Panc1 (cell line): ENCODE measurements at places on chromosomes 4 and X. TPM values are rescaled to one million over a fixed set of nuclear protein-coding genes. Genes with fewer than 3 reads are reported as not detected.

The FGF13 gene
- not detected for total RNA-seq

The ODAM gene
- total RNA-seq: not detected

The TCEAL6 gene
- total RNA-seq: not detected

The EMCN gene
- not detected for total RNA-seq

The PACRGL gene
- total RNA-seq: 10.4 TPM

The STEEP1 gene
- 42.2 TPM for total RNA-seq

The CDX4 gene
- total RNA-seq: not detected

The FBXW7 gene
- total RNA-seq: 16.2 TPM

The SLC49A3 gene
- total RNA-seq: 0.62 TPM

The PNCK gene
- total RNA-seq: 2.3 TPM

The MEPE gene
- total RNA-seq: not detected

The SLC10A3 gene
- 64.1 TPM for total RNA-seq

The S100G gene
- not detected for total RNA-seq

The ZCCHC18 gene
- 0.62 TPM for total RNA-seq

The CT45A2 gene
- not detected for total RNA-seq

The ZNF732 gene
- total RNA-seq: not detected

The TEC gene
- 0.67 TPM for total RNA-seq

The SH3TC1 gene
- total RNA-seq: 4.5 TPM

The IQCM gene
- total RNA-seq: not detected

The COX7B2 gene
- total RNA-seq: not detected

The CSAG2 gene
- total RNA-seq: not detected

The OSTC gene
- total RNA-seq: 57.8 TPM

The SPIN4 gene
- 11.4 TPM for total RNA-seq

The EGFL6 gene
- not detected for total RNA-seq

The CXCL8 gene
- 0.82 TPM for total RNA-seq

The GPC4 gene
- total RNA-seq: 1.4 TPM

The XAGE1A gene
- not detected for total RNA-seq

The SPATA4 gene
- total RNA-seq: not detected

The ETDA gene
- not detected for total RNA-seq

The AR gene
- 0.05 TPM for total RNA-seq

The DACH2 gene
- 0.18 TPM for total RNA-seq

The C4orf51 gene
- total RNA-seq: not detected

The HEPH gene
- 0.08 TPM for total RNA-seq

The SPANXN3 gene
- total RNA-seq: not detected

The NXF2 gene
- total RNA-seq: not detected

The PDLIM3 gene
- 0.10 TPM for total RNA-seq

The DOCK11 gene
- total RNA-seq: 2.0 TPM

The SERTM2 gene
- total RNA-seq: not detected

The LRIT3 gene
- total RNA-seq: 0.05 TPM

The FOXO4 gene
- total RNA-seq: 2.9 TPM

The AVPR2 gene
- 10.6 TPM for total RNA-seq

The CDKL2 gene
- 5.7 TPM for total RNA-seq

The TAF7L gene
- 0.18 TPM for total RNA-seq

The DCAF8L2 gene
- not detected for total RNA-seq

The GSX2 gene
- total RNA-seq: not detected

The SRPK3 gene
- 1.6 TPM for total RNA-seq

The GALNT7 gene
- total RNA-seq: 156 TPM

The HMGN5 gene
- 1.5 TPM for total RNA-seq

The GC gene
- total RNA-seq: 0.31 TPM

The GATA1 gene
- 0.23 TPM for total RNA-seq
